Fibroblast of skin of right biceps (primary cell): ENCODE measurements at places on chromosomes 4 and X.
A peak's percentile ranks its signal among the peaks of the same experiment; 100 is the strongest.

- DNase-seq = peak; percentile 23
Observed at GRCh38 chr4:42339935-42340406, 57.3 kb upstream of the SHISA3 start.

DNA sequence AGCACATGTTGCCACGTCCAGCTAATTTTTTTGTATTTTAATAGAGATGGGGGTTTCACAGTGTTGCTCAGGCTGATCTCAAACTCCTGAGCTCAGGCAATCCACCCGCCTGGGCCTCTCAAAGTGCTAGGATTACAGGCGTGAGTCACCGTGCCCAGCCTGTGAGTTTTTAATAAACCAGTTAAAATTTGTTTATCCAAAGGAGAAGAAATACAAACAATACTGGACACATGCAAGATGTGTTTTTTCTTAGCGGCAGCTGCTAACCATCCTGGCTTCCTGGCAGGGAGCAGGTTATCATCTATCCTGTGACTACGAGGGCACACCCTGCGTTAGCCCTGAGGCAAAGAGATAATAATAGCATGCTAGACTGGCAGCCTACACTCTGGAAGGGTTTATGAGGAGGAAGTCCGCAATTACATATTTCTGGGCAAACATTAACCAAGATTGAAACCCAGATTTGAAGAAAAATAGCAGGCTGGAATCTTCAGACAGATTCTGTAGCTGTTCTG lies 191.4 kb downstream of the SPRY1 start:
- DNase-seq = peak; percentile 23

DNA sequence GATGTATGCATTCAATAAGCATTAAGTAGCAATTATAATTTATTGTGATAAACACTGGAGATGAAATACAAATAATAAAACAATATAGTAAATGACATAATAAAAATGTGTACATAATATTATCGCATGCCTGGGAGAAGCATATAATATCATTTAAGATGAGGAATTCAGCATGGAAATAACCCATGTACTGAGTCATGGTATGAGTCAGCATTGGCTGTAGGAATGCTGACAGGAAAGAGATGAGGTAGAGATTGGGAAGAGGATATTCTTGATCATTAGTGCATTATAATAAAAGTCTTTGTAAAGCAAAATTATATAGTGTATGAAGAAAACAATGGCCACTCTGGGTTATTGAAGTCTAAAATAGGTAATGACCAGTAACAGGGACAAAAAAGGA lies 82.8 kb downstream of the MAGEB10 start:
- peak; percentile 83 for DNase-seq

DNA sequence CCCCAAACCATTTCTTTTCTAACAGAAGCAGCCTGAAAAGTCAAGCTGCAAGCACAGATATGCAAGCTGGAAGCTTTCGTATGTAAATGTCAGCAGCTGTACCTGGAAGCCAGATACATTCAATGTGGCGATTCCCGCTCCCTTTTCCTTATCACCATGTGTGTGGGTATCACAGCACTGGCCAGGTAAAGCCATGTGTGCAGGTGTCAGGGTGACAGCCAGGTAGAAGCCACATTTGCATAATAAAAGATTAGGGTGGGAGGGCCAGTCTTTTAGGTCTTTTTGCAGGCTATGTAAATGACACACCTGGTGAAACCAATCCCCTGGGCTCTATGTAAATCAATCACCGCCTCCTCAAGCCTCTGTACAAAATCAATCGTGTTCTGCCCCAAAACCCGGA lies 50.1 kb downstream of the RXFP1 start:
- no peak for DNase-seq

DNA sequence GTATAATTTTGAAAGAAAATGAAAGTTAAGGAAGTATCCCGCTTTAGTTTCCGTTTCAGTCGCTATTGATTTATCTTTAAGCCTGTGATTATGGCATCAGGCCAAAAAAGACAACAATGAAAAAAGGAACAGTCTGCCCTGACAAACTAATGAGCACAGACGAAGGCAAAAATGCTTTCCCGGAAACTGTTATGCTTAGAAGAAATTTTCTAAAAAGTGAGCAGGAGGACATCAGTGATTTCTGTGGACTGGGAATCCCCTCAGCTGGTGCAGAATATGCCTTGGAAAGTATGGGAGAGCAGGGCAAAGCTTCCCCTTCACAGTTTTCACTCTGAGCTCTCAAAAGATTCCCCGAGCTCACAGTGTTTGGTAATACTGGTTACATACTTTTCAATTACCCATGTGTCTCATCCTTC lies 5.1 kb upstream of the CXCL10 start:
- DNase-seq = no peak

GRCh38 chr4:24671849-24672248 lies 87.5 kb upstream of the DHX15 start:
- DNase-seq = no peak

DNA sequence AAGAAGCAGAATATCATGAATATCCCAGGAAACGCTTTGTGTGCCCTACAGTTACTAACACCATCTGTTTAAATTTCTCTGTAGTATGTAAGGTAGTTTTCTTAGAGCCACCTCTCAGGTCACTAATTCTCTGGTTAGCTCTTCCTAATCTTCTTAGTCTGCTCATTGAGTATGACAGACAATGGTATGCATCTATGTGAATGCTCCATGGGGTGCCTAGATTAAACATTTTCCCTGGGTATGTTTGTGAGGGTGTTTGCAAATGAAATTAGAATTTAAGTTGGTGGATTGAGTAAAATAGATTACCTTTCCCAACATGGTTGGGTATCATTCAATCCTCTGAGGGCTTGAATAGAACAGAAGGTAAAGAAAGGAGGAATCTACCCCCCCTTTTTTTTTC lies 233.0 kb downstream of the PCDH18 start:
- DNase-seq = no peak

DNA sequence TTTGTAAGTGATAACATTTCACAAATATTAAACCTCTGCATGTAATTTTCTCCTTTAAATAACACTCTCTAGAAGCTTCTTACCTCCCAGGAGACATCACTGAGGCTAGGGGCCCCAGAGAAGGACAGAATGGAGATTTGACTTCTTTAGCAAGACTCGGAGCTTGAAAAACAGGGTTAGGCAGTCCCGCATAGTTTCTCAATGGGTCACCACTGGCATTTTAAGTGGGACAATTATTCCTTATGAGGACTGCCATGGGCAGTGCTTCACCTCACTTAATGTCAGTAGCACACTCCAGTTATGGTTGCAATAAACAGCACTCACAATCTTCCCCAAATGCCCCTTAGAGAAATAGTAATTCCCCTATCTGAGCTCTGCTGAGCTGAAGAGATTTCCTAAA lies 66.7 kb upstream of the NOCT start:
- DNase-seq = no peak

GRCh38 chr4:32789026-32789608 lies 2068.9 kb downstream of the PCDH7 start:
- DNase-seq = peak; percentile 56

DNA sequence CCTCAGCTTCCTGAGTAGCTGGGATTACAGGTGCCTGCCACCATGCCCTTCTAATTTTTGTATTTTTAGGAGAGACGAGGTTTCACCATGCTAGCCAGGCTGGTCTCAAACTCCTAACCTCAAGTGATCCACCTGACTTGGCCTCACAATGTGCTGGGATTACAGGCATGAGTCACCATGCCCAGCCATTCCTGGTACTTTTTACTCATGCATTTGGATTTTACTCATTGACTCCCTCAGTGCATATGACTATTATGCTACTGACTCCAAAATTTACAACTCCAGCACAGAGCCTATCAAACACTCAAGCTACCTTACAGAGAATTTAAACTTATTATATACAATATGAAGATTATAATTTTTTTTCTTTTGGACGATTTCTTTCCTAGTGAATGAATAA lies 199.9 kb downstream of the CXXC4 start:
- no peak for DNase-seq

- no peak for DNase-seq
Observed at GRCh38 chr4:75180790-75181776, 248.2 kb downstream of the PARM1 start.

- no peak for DNase-seq
Observed at GRCh38 chrX:48824066-48824465, 2.2 kb upstream of the ERAS start.

- peak; percentile 60 for DNase-seq
Observed at GRCh38 chr4:26048950-26049349, 134.9 kb downstream of the SMIM20 start.

DNA sequence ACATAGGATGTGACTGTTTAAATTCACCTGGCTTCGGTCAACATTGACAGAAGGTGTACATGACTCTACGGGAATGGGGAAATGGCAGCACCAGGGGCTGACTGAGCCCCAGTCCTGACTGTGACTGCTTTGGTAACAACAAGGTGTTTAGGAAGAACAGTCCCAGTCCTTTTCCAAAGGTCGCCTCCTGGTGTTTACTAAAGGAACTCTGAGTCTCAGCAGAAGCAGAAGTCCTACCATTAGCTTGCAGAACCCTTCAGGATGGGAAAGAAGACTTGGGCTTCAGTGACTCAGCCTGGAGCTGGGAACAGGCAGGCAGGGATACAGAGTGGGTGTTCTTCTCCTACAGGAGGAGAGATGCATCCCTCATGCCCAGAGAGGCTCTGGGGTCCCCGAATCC lies 103.3 kb downstream of the MGST2 start:
- DNase-seq = no peak

GRCh38 chrX:129750971-129751370 lies 12.2 kb downstream of the XPNPEP2 start:
- no peak for DNase-seq

GRCh38 chr4:167023364-167023925 lies 210.8 kb downstream of the SPOCK3 start:
- DNase-seq = no peak

DNA sequence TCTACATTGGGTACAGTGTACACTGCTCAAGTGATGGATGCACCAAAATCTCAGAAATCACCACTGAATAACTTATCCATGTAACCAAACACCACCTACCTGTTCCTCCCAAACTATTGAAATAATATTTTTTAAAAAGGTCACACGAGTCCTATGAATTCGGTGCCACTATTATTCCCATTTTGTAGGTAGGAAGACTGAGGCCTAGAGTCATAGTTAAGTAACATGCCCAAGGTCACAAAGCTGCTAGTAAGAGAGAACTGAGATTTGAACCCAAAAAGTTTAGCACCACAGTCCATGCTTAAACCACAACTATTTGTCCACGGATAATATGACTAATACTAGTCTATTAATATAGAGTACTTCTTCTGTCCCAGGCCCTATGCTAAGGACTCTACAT lies 2.7 kb downstream of the ARHGEF6 start:
- peak; percentile 8 for DNase-seq

DNA sequence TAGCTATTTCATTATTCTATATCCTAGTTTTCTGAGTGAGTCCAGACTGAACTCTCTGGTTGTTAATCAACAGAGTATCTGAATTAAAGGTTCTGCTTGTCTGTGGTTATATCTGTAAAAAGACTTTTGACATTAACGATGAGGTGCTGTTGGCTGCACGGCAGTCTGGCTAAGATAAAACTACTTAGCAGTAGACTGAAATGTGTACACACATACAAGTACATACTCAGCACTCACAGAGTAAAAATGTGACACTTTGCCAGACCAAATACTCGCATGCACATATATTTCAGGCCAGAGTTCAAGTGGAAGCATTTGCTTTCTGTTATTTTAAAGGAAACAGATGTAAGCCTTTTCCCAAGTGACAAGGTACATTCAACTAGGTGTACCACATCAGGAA lies 80.5 kb downstream of the PRDM5 start:
- DNase-seq = peak; percentile 78

DNA sequence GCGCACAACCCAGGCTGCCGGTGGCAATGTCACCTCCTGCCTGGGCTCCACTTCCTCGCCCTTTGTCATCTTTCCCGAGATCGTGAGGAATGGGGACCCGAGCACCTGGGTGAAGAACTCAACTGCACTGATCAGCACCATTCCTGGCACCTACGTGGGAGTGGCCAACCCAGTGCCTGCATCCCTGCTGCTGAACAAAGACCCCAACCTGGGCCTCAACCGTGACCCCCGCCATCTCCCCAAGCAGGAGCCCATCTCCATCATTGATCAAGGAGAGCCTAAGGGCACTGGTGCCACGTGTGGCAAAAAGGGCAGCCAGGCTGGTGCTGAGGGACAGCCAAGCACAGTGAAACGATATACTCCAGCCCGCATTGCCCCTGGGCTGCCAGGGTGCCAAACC lies 32.3 kb downstream of the BCORL1 start:
- DNase-seq = no peak

DNA sequence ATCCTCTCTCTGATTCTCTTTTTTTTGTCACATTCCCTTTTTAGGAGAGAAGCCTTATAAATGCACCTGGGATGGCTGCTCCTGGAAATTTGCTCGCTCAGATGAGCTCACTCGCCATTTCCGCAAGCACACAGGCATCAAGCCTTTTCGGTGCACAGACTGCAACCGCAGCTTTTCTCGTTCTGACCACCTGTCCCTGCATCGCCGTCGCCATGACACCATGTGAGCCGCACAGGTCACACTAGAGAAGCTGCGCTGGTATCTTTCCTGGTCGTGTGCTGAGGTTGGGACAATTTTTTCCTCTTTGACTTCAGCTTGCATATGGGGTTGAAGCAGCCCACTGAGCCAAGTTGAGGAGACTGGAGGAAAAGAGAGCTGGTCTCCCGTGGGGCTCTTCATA lies 52.1 kb downstream of the KLF8 start:
- no peak for DNase-seq

GRCh38 chr4:95979961-95980876 lies 140.3 kb downstream of the PDHA2 start:
- no peak for DNase-seq

- peak; percentile 3 for DNase-seq
Observed at GRCh38 chr4:162274354-162274753, 110.6 kb upstream of the FSTL5 start.
